Fibroblast of the aortic adventitia (primary cell): ENCODE measurements at places on chromosomes 6 and 20.

GRCh38 chr6:131049608-131050007 is 13.4 kb downstream of the EPB41L2 start:
- no peak for DNase-seq

GRCh38 chr6:104540743-104541142 is 319.0 kb downstream of the HACE1 start:
- DNase-seq = no peak

GRCh38 chr6:40825102-40825501 is 213.9 kb downstream of the UNC5CL start:
- no peak for DNase-seq

- peak; percentile 42 for DNase-seq
These were observed 1.8 kb downstream of the WRNIP1 start for GRCh38 chr6:2766767-2767656.

GRCh38 chr20:63733117-63733516 is 3.3 kb upstream of the LIME1 start:
- no peak for DNase-seq

GRCh38 chr6:12546410-12547002 is 170.1 kb upstream of the PHACTR1 start:
- peak; percentile 66 for DNase-seq

GRCh38 chr20:10089871-10090587 is 55.2 kb downstream of the ANKEF1 start:
- DNase-seq = no peak

DNA sequence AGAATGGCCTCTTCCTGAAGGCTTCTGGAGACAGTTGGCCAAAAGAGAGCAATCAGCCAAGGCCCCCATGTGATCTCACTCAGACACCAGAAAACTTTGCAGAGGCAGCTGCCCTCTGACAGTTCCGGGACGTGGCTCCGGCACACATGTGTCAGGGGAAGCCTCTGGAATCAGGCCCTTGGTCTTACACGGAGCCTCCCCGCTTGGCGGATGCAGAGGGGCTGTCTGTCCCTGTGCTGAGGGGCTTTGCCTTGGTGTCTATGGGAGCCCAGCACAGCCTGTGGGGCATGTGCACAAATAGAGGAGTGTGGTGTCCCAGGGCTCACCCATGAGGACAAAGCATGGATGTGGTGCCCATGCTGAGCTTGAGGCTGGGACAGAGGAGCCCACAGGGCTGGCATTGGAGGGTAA is 13.8 kb downstream of the SIGLEC1 start:
- DNase-seq = no peak

- DNase-seq = no peak
These were observed 90.0 kb downstream of the PERP start for GRCh38 chr6:138017166-138017757.

DNA sequence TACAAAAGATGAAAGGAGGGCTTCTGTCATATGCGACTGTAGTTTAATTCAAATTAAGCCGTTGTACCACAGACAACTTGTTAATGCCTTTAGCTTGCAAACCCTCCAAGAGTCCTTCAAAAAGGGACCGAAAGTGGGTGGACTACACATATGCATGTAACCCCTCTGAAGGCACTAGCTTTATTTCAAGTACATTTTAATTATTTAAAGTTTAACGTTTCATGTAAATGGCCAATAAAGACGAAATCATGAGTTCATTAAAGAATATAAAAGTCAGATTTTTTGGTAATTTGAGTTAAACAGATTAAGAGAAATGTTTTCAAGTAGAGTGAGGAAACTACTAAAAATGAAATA is 12.8 kb downstream of the PRDM13 start:
- DNase-seq = no peak

DNA sequence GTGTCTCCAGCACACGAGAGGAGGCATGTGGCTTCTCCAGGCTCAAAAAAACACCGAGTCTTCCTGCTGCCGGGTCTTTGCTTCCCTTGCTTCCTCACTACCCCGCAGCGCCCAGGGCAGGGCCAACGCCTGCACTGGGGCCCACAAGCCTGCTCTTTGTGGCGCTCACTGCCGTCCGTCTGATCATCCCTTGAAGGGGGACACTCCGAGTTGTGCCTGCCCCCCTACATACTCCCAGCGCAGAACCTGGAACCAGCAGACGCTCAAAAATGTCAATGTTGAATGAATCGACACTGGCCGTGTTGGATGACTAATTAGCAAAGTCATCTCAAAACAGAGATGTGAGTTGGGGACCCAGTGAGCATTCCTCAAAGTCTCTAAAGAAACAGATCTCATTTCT is 8.1 kb upstream of the ARFGAP1 start:
- no peak for DNase-seq

- DNase-seq = no peak
These were observed 451.0 kb upstream of the MARCKS start for GRCh38 chr6:113406048-113406695.

DNA sequence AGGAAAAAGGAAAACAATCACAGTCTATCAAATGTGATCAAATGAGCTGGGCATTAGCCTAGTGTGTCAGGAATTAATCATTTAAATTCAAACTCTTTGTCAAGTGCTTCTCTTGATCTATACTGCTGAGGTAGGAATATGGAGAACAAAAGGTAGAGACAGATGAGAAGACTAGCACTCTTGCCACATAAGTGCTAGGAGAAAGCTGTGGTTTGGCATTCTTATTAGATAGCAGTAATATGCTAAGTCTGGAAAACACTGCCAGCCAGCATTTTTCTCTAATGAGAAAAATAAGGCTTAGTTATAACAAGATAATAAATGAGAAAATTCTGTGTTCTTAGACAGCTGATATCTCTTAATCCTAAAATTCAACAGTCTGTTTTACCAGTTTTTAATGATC is 38.9 kb downstream of the ORC3 start:
- DNase-seq = peak; percentile 46

DNA sequence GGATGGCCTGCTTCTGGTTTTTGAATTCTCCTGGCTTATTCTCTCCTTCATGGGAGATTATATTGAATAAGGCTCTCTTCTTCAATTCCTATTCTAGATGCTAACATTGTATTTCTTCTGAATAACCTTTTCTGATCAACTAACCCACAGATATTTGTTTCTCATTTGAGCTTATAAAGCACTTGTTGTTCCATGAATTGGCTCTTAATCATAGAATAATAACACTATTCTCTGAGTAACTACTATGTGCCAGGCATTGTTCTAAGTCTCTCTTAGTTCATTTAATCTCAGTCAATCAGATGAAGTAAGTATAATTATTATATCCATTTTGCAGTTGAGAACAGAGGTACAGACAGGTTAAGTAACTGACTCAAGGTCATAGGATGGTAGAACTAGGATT is 136.3 kb upstream of the MLIP start:
- DNase-seq = no peak

- no peak for DNase-seq
These were observed 39.1 kb upstream of the E2F3 start for GRCh38 chr6:20362623-20363022.

- peak; percentile 7 for DNase-seq
These were observed 247.1 kb upstream of the GRIK2 start for GRCh38 chr6:101146389-101146788.

DNA sequence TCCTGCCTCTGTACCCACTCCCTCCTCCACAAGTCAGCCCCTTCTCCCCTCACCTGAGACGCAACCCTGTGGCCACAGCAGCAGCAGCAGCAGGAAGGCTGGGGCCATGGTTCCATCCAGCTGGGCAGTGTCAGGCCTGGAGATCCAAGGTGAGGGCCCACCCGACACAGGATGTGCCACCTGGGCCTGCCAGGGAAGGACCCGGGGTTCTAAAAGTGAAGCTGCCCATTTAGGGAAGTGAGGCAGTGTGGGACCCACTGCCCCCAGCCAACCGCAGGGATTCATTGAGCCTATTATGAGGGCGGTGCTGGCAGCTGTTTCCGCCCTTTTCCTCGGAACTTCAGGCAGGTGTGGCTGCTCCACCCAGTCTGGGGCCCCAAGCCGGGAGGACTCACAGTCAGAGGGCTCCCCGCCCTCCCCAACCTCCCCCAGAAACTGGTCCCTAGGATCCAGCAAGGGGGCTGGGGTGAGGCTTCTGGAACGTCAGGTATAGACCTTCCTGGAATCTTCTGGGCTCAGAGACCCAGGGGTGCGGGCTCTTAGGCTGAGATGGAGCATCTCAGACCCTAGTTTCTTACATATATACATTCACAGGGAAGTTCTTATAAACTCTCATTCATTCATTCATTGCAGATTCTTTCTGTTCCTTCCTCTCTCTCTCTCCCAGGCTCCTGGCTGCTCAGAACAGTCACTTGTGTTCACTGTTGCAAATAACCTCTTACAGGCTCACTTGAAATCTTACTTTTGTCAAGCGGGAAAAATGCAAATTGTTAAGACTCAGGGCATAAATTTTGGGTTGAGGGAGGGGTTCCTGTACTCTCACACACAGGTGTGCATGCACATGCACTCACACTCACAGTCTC is at the start of gene TREML2:
TREML2 (minus strand) TSS at position 249 of the 863 bp plus-strand sequence; CDS start at position 108, 141 bp downstream.
- no peak for DNase-seq

DNA sequence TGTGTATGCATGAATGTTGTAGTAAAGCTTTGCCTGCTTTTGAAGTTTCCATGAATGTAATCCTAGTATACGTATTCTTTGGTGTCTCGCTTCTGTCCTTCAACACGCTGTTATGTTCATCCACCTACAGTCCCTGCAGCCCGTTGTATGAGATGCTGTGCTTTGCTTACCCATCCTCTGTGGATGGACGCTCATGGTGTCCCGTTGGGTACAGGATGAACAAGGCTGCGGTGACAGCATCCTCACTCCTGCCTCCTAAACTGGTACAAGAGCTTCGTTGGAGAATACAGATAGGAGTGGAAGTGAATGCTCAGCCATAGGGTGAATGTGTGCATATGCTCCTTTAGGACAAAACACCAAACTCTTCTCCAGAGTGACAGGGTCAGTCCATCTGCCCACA is 366.2 kb downstream of the ZFAND3 start:
- DNase-seq = no peak

DNA sequence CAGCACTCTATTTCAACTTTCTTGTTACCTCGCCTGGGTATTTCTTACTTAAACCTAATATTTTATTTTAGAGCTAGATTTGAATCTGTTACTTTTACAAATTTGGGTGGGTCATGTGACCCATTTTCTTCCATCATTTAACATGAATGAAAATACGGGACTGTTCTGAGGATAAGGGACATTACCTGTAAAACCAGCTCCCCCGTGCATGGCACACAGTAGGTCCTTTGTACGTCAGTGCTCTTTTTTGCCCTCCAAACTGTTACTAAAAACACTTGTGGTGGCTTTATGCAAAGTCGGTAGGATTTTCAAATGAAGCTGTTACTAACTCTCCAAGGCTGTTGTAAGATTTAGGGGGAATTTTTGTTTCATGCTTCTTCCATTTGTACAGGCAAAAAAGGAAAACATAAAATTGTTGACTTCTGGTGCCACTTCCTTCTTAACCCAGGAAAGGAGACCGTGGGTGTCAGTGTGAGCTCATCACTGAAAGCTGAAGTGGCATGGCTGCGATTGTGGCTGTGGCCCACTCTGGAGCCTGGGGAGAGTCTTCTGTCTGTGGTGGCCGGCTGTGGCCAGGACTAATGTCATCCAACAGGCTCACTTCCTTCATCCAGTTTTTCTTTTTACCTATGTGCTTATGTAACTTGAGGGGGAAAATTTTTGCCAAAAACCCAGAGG is 40.2 kb upstream of the PXDC1 start:
- no peak for DNase-seq

DNA sequence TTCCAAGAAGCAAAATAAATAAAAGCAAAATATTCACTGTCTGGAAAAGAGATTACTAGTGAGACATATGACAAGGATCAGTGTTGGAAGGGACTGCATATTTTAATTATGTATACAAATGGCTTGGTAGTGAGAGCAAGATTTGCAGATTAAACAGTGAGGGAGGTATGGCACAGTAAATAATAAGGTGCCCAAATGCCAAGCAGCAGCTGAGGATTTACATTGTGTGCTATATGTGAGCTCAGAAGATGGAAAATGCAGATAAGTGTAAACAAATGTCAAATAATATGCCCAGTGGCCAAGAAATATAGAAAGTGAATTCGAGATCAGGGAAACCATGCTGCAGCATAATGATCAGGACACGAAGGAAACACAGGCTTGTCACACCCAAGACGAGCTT is 173.8 kb upstream of the NRSN1 start:
- no peak for DNase-seq

DNA sequence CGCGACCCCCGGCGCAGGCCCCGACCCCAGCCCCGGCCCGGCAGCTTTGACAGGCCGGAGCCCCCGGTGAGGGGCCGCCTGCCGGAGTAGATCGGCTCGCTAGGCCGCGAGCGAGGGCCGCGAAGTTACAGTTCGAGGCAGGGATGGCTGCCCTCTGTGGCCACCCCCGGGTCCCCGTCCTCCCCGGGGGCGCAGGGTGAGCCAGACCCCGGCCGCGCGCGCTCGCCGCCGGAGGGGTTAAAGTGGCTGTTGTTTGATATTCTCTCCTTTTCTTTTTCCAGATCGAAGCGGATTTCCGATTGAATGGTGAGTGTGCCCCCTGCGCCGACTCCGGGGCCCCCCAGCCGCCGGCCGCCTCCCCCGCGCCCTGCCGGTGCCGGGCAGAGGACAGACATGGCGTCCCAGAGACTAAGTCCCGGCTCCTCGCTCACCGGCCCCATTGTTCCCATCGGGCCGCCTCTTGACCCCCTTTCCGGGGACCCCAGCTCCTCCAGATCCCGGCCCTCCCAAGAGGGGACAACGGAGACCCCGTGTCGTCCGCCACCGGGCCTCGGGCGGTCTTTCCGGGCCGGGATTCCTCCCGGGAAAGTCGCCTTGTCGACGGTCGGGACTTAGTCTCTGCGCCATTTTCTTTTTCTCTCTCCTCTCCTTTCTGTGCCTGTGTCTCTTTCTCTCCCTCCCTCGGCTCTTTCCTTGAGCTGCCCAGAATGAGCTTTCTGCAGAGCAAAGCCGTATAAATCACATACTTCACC is 704 bp downstream of the TOP1 start:
- DNase-seq = peak; percentile 34

DNA sequence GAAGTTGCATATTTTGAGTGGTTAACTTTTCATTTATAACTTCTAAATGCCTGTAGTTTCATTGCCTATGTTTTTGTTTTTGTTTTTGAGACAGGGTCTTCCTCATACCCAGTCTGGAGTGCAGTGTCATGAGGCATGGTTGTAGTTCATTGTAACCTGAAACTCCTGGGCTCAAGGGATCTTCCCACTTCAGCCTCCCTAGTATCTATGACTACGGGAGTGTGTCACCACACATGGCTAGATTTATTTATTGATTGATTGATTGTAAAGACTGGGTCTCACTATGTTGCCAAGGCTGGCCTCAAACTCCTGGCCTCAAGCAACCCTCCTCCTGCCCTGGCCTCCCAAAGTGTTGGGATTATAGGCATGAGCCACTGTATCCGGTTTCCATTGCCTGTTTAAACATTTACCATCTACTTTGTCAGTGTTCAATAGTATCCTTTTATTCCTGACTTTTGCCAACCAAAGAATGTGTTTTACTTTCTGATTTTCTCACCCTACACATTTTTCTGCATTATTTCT is 144.6 kb downstream of the CDKAL1 start:
- no peak for DNase-seq
